ENCODE measurements at places on chromosomes 13 and 19.

DNA sequence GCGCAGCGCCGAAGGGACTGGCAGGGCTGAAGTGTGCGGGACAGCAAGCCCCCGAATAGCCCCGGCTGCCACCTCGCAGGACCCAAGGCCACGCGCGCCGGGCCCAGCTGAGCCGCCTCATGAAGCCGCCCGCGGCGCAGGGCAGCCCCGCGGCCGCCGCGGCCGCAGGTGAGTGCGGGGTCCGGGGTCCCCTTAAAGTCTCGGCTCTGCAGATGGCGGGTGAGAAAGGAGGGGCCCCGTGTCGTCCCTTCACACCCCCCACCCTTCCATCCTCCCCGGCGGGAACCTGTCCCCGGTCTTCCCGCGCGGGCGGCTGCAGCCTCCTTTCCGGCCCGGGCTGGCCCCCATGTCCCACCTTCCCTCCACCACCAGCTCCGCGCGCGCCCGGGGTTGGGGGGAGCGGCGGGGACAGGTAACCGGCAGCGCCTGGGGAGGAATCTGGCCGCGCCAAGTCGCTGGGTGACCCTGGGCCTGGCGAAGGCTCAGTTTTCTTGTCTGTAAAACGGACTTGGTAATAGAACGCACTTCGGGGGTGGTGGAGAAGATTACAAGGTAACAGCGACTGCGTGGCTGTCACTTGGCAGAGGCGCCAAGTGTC, 338 bp downstream of the RGCC start:
- no peak for DNase-seq

DNA sequence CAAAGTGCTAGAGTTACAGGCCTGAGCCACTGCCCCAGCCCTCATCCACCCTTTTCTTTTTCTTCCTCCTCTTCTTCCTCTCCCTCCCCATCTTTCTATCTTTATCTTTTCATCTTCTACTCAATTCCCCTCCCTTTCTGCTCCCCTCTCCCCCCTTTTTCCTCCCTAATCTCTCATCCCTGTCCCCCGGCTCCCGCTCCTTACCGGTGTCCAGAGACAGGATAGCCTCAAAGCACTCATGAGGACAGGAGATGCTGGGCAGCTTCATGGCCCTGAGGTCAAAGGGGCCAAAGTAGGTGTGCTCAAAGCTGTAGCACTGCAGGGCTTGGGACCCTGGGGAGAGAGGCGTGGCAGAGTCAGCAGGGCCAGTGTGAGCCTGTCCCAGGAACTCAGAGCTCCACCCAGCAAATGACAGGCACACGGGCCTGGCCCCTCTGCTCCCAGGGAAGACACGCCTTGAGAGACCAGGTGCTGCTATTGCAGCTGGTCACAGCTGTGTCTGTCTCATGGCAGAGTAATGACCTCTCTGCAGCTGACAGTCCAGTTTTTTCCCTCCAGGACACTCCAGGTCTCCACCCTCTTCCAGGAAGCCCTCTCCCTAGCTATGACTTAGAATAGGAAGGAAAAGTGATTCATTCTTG, 2.6 kb downstream of the LYPD5 start:
- no peak for DNase-seq

DNA sequence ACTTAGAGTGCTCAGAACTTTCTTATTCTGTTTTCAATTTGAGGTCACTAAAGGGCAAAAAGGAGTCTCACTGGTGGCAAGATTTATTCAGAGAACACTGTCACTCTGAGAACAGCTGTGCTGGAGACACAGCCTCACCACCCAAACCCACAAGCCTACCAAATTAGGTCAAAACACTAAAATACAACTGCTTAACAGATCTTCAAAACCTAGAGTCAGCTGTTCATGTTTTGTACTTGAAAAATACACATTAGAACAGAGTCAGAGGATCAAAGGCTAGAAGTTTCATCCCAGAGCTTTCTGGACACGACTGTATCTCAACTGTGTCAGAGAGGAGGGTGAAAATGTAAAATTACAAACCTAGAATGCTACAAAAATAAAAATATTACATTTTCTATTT, 89.3 kb downstream of the MIPEP start:
- DNase-seq, result no peak

DNA sequence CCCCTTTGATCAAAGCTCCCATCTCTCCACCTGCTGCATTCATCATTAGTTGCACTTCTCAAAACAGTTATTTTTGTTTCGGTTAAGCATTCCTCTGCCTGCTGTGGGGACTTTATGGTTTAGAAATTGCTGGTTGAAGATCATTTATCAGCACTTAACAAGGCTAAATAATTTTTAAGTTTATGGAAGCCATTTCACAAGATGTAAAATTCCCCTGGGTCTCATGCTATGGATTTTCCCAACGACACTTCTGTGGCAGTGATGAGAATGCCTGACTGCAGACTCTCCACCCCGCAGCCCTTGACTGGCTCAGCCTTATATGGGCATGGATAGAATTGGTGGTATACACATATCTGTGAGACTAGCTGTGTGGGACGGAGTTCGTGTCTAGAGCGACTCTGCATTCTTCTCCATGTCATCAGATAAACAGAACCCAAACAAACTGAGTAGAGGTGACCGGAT, 52.8 kb downstream of the COL4A2 start:
- no peak for DNase-seq

DNA sequence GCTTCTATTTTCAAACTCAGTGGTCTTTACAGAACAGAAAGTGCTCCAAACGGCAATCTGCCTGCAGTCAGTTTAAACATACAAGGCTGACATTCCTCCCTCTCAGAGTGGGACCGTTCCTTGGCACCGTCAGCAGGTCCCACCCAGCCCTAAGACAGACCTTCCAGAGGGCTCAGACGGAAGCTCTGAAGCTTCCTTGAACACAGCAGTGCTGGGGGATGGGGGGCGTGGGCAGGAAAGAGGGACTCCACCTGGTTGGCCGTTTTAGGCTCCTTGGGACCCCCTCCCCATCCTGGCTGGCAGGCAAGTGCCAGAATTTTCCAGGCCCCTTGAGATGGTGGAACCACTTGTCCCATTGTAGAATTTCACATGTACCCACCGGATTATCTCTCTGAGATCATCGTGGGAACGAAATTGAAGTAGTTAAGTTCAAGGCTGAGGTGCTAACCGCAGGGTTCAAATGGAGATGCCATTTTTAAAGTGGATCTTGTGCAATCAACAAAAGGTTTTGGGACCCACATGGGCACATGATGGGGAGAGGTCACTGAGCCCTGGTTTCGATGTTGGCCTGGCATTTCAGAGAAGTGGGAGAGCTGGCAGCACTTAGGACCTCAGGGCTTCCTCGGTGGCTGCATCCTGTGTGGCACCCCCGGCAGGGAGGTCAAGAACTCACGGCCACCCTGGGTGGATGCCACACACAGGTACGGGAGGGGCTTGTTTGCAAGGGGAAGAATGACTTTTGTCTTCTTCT, 46.2 kb downstream of the KLF2 start:
- DNase-seq, result no peak

- DNase-seq, result no peak
Observed at GRCh38 chr19:30492586-30493270, 120.5 kb downstream of the ZNF536 start.

DNA sequence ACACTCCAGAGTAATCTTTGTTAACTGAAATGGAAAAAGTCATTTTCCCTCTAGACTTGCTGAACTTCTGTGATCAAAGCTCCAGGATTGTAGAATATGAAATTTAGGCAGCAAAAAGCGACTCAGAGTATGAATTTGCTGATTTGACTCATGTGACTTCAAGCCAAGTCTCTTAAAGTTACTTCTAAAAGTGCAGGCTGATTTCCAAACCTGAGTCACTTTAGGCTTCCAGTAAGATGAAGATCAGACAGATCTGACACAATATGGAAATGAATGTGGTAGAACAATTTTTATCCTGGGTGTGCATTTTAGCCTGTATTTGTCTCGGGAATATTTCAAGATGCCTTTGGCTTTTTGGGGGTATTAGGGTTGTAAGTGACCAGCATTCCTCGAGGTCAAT, 151.0 kb upstream of the TMTC4 start:
- no peak for DNase-seq

GRCh38 chr13:113507505-113508345, 17.2 kb upstream of the DCUN1D2 start:
- no peak for DNase-seq

- no peak for DNase-seq
Observed at GRCh38 chr19:46378268-46378667, 31.4 kb downstream of the PPP5C start.

GRCh38 chr13:32548837-32549236, 10.2 kb upstream of the N4BP2L2 start:
- no peak for DNase-seq

- no peak for DNase-seq
Observed at GRCh38 chr19:5799247-5800241, 5.3 kb upstream of the NRTN start.

DNA sequence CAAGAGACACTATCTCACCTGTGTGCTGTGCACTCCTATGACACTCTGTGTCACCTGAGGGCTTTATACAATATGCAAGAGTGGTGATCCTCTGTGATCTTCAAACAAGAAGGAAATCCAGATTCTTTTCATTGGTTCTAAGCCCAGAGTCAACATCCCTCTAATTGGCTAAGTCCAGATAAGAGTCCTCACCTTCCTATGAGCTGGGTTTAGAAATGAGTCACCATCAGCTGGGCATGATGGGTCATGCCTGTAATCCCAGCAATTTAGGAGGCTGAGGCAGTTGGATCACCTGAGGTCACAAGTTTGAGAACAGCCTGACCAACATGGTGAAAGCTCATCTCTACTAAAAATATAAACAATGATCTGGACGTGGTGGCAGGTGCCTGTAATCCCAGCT, 144.4 kb downstream of the ZNF675 start:
- DNase-seq, result no peak

GRCh38 chr13:39641645-39642044, 13.8 kb upstream of the COG6 start:
- no peak for DNase-seq

DNA sequence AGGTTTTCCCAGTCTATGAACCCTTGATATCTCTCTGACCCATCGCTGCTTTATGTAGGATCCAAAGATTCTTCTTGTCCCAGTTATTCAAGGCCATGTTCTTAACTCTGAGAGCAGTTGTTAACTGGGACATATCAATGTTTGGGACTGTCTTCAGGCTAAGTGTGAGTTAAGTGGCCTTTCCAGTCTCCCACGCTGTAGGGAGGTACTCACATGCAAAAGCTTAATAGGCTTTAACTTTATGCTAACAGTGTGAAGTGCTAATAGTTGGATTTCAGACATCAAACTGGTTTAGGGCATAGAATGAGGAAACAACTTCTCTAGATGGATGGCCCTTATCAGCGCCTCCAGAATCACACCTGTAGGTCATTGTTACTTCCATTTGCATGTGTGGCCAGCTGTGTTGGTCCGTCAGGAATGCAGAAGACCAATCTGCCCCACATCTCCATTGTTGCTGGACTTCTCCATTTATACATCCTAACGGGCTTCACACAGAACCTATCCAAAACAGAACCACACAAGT, 104.7 kb upstream of the MBNL2 start:
- DNase-seq, result no peak

DNA sequence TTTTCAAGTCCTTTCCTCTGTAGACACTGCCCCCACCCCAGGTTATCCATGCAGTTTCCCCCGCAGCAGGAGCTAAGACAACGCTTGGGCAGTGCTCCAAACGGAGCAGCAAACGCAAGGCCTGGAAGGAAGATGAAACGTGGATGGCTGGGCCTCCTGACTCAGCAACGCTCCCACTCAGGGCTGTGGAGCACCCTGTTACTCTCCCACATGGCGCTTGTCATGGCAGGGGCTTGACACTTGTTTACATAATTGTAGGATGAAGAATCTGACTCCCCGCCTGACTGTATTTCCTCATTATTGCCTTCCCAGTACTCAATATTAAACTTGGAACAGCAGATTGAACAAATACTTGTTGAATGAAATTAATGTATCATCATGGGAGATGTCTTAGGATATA, 799 bp upstream of the C1QTNF9B start:
- DNase-seq, result no peak

DNA sequence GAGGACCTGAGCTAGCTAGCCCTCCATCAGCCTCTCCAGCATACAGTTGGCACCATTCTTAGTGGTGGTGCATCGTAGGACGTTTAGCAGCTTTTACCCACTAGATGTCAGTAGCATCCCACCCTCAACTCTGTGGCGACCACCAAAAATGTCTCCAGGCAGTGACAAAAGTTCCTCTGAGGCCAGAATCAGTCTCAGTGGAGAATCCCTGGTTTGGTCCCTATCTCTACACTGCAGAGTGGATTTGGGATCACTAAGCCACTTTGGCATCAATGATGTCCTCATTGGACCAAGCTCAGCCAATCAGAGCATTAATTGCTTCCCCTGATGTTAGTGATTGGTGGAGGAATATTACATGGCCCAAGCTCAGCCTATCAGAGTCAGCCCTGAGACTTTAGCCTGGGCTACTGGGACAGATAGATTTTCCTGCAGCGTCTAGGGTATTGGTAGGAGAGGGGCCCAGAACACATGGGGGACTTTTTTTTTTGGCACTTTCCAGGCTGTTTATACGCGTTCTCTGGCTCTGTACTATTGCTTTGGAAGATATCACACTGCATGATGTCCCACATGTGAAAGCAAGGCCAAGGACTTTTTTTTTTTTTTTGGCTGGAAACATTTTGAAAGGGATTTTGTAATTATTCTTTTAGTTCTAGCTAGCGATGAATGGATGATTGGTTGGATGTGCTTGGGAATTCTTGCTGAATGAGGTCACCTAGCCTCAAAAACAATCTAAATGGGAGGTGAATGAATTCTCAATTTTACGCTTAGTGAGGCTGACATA, 7.0 kb downstream of the TMEM221 start:
- DNase-seq, result no peak

DNA sequence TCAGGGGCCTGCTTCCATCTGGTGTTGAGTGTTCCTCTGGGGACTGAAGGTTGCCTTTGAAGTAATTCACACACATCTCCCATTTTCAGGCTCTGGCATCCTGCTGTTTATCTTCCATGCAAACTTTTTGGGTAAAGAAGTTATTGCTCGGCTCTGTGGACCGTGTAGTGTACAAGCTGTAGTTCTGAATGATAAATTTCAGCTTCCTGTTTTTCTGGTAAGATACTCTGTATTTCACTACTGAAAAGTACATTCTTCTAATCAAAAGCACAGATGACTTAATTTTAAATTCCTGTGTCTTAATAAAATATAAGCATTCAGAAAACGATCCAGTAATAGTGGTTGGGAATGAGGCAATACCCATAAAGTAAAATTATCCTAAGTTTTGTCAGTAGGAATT, 36.7 kb downstream of the MPHOSPH8 start:
- no peak for DNase-seq

DNA sequence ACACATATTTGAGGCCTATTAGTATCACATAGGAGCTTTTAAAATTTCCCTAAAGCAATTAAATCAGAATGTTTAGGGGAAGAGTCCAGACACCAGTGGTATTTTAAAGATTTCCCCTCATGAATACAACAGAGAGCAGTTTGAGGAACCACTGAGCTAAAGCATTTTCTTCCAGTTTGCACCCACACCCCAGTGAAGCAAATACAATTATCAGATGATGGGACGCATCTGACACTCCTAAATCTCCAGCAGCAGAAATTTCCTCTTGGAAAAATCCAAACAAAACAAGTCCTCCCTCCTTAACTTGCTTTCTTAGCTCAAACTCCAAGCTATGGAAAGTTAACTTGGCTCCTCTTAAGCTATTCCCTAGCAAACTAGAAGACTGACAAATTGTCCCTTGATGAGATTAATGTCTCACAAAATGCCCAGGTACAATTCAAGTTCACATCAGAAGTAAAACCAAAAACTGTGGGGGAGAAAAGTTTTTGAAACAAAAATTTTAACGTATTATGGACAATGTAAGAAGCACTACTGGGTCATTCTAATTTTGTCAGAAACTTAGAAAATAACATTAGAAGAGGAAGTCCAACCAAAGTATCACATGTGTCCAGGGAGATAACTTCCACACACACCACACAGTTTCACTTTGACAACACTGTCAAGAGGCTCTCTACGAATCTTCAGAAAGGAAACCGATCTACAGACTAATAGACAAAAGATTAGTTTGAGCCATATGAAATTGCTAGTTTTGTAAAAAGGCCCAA, 74.1 kb downstream of the ABCC4 start:
- DNase-seq, result no peak
